Left ventricle myocardium superior (tissue), 1 donor: ENCODE measurements at places on chromosomes 7 and 10. TPM values are rescaled to one million over a fixed set of nuclear protein-coding genes. Genes with fewer than 3 reads are reported as not detected.

DNA sequence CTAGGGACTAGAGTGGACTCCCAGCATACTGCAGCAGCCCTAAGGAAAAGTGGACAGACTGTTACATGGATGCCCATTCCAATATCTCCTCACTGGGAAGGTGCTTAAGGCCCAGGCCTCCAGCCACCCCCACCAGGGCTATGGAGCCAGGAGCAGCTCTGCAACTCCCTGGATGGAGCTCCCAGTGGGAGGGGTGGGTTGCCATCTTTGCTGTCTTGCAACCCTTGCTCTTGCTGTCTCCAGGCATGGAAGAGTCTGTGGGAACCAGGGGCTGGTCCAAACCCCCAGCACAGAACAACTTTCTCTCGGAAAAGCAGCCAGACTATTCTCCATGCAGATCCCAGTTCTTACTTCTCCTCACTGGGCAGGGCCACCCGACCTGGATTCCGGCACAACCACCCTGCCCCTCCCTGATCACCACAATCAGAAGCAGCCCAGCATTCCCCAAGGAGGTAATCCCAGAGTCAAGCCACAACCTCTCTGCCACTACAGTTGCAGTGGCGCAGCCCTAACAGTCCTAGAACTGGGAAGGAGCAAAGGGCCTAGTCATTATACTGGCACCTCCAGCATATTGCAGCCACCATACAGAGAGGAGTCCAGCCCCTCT, 41.8 kb upstream of the ZNF488 start:
- DNase-seq, result no peak

DNA sequence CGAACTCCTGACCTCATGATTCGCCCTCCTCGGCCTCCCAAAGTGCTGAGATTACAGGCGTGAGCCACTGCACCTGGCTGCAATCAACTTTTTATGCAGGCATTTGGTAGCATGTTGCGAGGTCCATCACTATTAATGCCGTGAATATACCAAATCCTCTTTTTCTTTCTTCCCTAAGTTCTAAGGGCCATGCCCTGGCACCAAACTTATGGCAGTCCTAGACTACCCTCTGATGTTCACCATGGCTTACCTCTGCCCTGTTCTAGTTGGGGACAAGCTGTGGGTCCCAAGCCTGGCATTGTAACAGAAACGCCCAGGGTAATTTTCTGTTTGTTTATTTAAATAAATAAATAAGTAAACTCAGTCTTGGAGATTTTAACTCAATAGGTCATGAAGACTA, 13.3 kb downstream of the PRSS2 start:
- no peak for DNase-seq

- DNase-seq, result no peak
These were observed 132.0 kb downstream of the PPP1R17 start for GRCh38 chr7:31819031-31819430.

- DNase-seq, result no peak
These were observed 104.5 kb downstream of the CXCL12 start for GRCh38 chr10:44280226-44281014.

DNA sequence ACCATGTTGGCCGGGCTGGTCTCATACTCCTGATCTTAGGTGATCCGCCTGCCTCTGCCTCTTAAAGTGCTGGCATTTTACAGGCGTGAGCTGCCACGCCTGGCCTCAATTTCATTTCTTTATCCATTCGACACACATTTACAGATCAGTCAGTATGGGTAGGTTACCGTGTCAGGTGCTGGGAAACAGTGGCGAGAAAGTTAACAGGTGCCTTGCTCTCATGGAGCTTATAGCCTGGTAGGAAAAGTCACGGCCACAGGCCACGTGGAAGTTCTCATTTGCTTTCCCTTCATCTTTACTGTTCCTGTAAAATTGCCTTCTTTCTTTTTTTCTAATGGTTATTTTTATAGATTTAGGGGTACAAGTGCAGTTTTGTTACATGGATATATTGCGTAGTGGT, 2.6 kb upstream of the CAMK1D start:
- DNase-seq, result no peak

- no peak for DNase-seq
These were observed 52.0 kb downstream of the FAS start for GRCh38 chr10:89042562-89042961.

GRCh38 chr10:13681095-13681494, 94.3 kb downstream of the PRPF18 start:
- DNase-seq, result no peak

DNA sequence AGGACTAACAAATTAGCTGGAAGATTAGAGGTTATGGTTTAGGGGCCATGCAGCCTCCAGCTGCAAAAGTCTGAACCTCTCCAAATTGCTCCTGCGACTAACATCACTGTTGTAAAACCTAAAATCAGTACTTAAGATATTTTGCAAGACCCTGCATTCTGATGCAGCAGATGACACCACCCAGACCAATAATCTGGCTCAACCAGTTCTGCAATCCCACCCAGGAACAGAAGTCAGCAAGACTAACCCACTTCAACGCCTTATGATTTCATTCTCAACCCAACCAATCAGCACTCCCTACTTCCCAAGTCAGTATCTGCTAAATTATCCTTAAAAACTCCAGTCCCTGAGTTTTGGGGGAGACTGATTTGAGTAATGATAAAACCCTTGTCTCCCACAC, 250.8 kb upstream of the MBL2 start:
- DNase-seq, result no peak

DNA sequence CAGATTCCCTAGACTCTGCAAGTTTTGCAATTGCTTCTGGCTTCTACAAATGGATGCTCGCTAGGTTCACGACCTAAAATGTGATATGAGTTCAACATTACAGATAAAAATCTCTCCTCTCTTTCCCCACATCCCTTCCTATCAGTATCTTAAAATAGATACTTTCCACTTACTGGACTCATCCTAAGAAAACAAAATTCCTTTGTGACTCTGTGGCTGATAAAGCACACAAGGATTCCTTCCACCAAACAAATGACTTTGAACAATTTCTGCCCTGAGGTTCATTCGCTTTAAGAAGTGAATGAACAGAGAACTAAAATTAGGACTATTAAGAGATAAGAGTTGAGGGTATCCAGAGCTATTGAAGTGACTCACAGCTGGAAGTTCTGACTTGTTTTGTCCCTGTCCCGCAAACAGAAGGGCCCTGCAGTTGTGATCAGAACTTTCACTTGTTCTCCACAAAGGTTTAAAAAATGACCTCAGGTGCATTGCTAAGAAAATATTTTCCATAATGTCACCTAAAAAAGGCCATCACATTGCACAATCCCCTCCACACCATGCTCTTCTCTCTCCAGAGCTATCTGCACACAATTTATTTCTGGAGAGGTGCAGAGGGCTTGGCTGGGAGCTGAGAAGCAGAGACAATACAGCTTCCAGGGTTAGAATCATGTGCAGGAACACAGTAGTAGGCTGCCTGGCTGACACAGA, 96.1 kb downstream of the PIP4K2A start:
- DNase-seq, result no peak

- DNase-seq, result no peak
These were observed 2.8 kb upstream of the ACBD7 start for GRCh38 chr10:15091418-15091817.

DNA sequence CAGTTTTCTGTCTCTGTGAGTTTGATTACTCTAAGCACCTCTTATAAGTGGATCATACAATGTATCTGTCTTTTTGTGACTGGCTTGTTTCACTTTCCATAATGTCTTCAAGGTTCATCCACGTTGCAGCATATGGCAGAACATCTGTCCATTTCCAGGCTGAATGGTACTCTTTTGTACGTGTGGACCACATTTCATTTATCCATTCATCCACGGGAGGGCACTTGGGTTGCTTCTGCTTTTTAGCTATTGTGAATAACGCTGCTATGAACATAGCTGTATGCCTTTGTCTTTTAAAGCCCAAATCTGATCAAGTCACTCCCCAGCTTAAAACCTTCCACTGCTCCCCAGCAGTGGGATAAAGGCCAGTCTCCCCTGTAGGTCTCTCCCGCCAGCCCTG, 31.5 kb downstream of the EGFR start:
- DNase-seq, result no peak

- DNase-seq, result no peak
These were observed 25.8 kb downstream of the GALNT17 start for GRCh38 chr7:71157757-71158156.

DNA sequence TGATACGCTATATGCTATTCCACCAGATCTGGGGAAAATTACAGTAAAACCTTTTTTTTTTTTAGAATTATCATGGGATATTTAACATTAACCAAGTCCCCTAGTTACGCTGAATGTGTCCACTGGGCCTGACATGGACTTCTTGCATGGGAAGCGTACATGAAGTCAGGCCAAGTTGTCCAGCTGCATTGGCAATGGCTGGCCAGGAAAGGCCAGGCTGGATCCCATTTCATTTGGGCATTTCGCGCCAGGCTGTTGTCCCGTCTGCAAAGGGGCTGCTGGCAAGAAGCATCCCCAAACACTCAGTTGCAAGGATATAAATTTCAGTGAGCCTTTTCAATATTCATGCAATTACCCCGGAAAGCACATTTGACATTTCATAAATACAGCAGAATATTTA, 933.3 kb downstream of the GRID1 start:
- no peak for DNase-seq

- DNase-seq, result no peak
These were observed 538.8 kb downstream of the TCERG1L start for GRCh38 chr10:130772676-130773075.

- no peak for DNase-seq
These were observed 131.5 kb upstream of the CTBP2 start for GRCh38 chr10:125291836-125292235.

GRCh38 chr10:79111846-79112614, 43.3 kb downstream of the ZMIZ1 start:
- DNase-seq, result peak; percentile 76

- no peak for DNase-seq
These were observed 69.2 kb downstream of the LYZL1 start for GRCh38 chr10:29358010-29358616.

PKD2L1 gene
- total RNA-seq, result not detected

CDNF gene
- total RNA-seq, result 2.0 TPM

IMPDH1 gene
- total RNA-seq, result 20.7 TPM

GRM8 gene
- total RNA-seq, result not detected

CISD1 gene
- total RNA-seq, result 182 TPM

GPR146 gene
- 41.5 TPM for total RNA-seq

FAM25G gene
- not detected for total RNA-seq

TLL2 gene
- total RNA-seq, result 11.6 TPM

MACC1 gene
- 0.05 TPM for total RNA-seq

HABP2 gene
- not detected for total RNA-seq

SPDYE6 gene
- not detected for total RNA-seq

GNG11 gene
- total RNA-seq, result 20.3 TPM

AGAP3 gene
- total RNA-seq, result 69.7 TPM

MYL10 gene
- not detected for total RNA-seq

ECHDC3 gene
- total RNA-seq, result 94.6 TPM

PAPOLB gene
- total RNA-seq, result 0.05 TPM

RBP4 gene
- 4.2 TPM for total RNA-seq

TECTB gene
- not detected for total RNA-seq

NANOS1 gene
- 8.7 TPM for total RNA-seq

PRKCQ gene
- 0.12 TPM for total RNA-seq
